ENCODE measurements at places on chromosomes 5 and 9.
A peak's percentile ranks its signal among the peaks of the same experiment; 100 is the strongest.

DNA sequence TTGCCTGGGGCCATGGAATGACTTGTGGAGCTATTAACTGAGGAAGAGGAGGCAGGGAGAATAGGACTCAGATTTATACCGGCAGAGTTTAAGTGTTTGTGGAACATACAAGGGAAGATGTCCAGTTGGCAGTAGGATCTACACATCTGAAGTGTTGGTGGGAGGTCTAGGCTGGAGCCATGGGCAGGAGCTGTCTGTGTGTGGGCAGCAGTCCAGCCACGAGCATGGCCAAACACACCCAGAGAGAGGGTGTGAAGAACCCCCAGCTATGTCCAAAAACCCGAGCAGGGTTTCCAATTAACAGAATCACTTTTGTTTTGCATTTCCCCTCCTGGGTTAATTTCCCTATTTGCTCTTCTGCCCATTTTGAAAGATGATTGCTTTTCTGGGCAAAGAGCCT is 393.7 kb downstream of the CDK5RAP2 start:
- DNase-seq = no peak

GRCh38 chr5:103908336-103909080 is 345.9 kb upstream of the NUDT12 start:
- no peak for DNase-seq

- no peak for DNase-seq
Observed at GRCh38 chr9:36337865-36338264, 62.2 kb downstream of the RNF38 start.

GRCh38 chr5:79561525-79561893 is 47.6 kb upstream of the HOMER1 start:
- no peak for DNase-seq

DNA sequence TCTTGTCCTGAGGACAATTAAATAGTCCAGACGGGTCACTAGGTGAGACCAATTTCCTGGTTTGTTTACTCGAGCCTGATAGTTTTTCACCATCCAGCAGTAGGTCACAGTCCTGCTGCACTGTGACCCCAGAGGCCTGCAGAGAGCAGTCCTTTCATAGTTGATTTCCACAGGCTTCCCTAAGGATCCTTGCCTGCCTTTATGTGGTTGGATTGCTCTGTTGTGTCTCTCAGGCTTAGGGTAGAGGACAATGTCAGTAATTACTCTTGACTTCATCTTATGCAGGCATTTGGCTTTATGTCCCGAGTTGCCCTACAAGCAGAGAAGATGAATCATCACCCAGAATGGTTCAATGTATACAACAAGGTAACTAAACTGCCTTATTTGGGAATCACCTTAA is 9.0 kb upstream of the CATSPER3 start:
- no peak for DNase-seq

DNA sequence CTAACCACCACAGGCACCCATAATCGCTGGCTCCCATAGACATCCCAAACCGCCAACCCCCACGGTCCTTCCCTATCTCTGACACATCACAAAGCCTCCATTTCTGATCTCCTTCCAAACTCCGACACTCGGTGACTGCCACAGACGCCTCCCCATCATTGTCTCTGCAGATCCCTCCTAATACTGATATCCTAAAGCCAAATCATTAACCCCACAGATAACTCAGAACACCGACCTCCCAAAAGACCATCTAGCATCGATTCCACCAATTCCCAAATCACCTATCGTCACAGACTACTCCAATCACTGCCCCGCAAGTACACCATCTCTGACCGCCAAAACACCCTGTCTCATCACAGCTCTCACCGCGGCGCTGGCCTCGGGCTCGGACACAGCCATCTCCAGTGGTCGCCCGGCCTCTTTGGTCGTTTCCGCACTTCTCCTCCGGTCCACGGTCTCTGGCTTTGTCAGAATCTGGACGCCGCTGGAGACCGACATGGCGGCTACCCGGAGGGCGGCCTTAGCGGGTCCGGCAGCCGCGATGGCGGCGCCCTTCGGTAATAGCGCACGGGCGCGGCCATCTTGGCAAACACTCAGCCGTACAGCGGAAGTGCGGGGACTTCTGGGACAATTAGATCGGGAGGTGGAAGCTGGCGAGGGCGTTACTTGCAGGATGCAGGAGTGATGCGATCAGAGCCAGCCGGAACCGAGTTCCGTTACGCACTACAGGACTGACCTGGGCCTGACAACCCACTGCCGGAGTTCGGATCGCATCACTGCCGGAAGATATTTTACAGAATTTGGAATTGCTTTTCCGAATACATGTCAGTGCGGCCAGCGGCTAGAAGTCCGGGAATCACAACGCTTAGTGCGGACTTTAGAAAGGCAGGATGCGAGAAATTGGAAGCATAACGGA is at the start of gene ZFP37:
Gene ZFP37 (minus strand): TSS at position 534 of the 916 bp plus-strand sequence. CDS start 36 bp downstream, at position 498.
- peak; percentile 95 for DNase-seq

DNA sequence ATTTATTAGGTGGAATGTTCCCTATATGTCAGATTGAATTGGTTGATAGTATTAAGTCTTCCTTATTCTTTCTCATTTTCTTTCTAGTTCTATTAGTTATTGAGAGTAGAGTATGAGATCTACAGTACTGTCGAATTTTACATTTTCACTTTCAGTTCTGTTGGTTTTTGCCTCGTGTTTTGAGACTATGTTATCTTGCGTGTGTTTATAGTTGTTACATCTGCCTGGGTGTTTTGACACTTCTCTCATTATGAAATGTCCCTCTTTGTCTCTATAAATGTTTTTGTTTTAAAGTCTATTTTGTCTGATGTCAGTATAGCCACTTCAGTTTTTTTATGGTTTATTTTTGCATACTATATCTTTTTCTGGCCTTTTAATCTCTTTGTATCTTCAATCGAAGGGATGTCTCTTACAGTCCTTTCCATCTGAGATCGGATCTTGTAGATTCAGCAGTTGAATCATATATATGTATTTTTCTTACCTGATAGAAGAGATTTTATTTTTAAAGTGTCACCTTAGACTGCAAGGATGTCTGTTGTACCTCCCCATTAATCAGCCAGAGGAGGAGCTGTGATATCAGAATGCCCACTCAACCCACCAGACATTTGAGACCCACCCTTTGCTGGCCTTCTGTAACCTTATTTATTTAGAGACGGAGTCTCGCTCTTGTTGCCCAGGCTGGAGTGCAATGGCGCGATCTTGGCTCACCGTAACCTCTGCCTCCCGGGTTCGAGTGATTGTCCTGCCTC is 20.7 kb downstream of the EHMT1 start:
- DNase-seq = no peak

GRCh38 chr5:89300426-89300970 is 417.5 kb upstream of the MEF2C start:
- DNase-seq = peak; percentile 47

- DNase-seq = no peak
Observed at GRCh38 chr5:3220201-3220600, 375.4 kb upstream of the IRX1 start.

GRCh38 chr9:87581513-87581912 is 83.8 kb downstream of the DAPK1 start:
- peak; percentile 30 for DNase-seq

DNA sequence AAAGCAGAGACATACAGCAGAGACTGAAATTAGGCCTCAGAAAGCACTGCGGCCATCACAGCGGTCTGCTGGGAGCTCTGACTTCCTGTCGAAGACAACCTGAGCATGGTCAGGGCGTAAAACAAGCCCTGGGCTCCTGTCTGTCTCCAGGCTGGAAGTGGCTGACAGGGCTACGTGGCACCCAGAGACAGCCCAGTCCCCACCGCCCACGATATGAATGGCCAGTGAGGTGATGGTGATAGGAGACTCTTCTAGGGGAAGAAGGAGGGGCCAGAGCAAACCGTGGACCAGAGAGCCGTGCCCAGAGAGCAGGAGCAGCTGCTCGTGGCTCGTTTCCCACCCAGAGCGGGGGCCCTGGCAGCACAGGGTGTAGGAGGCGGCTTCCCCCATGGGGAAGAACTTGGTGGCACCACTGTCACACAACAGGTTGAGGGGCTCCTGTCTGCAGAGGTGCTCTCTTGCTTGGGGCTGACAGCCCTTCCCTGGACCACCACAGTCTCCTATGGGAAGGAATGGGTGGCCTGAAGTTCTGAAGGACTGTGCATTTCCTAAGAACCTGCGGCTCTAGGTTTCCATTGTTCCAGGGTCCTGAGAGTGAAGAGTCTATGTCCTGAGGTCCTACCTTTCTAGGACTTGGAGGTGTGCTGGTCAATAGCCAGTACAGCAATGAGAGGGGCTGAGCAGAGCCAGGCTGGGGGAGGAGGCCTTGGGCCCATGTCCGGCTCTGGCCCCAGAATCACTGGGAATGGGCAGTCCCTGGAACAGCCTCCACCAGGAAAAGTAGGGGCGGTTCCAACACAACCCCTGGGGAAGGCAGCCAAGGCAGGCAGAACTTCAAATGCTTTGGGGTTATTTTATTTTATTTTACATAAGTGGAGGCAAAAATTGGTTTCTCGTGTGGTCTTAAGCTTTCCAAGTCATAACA is 56.4 kb downstream of the BARX1 start:
- DNase-seq = no peak

DNA sequence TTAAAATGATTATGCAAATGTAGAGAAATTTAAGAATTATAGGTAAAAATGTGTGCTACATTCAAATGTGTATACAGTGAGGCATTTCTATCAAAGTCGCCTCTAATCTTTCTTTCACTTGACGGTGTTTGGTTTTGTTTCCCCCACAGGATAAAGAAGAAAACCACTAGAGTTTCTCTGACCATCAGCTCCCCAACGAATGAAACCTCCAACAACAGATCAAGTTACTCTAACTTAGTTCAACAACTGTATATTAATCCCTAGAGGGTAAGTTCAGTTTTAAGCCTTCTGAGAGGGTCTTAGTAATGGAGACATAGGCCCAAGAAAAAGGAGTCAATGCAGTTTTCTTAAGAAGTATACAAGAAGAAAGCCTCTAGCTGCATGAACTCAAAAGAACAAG is 11.5 kb upstream of the MYOT start:
- DNase-seq = no peak

DNA sequence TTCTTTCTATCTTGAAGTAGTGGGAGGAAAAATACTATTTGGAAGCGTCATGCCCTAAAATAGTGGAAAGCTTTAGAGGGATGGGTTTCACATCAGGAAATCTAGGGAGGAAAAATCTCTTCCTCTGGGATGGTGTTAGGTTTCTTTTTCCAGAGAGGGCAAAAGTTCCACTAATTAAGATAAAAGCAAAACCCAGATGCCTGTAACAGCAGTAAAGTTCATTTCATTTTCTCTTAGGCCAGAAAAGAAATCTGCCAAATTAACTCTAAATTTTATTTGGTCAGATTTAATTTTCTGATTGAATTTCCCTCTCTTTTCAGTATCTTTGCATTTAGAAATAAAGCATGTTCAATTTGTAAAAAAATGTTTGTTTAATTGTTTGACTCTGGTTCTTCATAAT is 88.8 kb downstream of the LURAP1L start:
- no peak for DNase-seq

- peak; percentile 31 for DNase-seq
Observed at GRCh38 chr5:150017226-150018005, 16.9 kb downstream of the HMGXB3 start.

DNA sequence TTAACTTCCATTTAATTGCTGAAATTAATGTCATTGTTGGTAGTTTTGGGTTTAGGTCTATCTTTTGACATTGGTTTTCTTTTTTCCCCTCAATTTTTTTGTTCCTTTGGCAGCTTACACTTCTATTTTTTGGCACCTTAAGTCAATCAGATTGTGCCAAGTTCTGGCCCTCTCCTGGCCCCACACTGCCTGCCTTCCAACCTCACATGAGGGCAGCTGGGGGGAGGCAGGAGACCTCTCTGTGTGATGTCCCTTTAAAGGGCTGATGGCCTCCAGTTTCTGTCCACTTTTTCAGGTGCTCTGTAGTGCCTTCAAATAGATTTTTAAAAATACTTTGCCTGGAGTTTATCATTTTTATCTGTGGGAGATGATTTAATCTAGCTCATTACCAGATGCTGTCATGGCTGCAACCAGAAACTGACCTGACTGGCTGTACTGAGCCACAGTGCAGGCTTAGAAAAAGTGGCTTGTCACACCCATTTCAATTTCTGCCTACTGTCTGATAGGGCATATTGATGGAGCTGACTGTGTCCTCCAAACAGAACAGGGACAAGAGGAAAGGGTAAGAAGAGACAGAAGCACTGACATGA is 196.6 kb downstream of the FANCC start:
- no peak for DNase-seq

DNA sequence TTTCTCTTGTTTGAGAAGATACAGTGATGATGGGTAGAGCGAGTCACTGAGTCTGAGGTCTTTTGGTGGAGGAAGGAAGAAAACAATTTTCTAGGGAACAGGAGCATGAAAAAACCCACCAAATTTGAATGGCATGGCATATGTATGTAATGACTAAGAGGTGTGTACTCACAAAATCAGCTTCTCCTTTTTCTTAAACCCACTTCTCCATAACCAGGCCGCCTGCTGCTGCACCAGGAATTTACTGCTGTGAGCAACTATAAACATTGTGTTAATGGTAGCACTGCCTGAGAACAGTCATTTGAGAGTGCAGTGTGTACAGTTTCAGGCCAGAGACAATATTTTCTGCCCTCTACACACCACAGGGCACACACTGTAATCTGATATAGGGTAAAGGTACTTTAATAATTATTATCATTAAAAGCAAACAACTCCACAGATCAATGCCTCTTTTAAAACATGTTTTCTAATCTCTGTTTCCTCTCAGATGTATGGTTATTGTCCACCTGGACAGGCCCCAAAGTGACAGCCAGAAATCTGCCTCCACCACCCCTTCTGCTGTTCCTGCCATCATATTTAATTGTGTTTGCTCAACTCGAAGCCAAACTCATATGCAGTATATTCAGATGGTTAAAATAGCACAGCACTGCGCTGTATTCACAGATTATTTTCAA is 241.6 kb downstream of the KIAA0825 start:
- DNase-seq = no peak

DNA sequence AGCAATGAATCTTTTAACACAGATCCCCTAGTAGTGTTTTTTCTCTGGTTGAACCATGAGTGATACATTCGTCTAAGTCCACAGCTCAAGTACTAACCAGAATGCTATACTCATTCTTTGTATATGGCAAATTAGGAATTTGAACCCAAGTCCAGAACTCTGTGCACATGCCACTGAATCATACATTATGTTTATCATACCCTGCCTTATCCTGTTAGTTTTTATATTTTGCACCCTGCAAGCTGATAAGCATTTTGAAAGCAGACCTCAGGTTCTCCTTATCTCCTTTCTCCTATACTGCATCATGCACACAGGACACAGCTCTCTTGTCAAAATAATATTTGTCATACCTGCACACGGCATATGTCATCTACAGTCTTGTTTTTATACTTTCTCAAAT is 54.6 kb upstream of the ELL2 start:
- DNase-seq = no peak

- DNase-seq = peak; percentile 17
Observed at GRCh38 chr5:56656846-56657726, 158.3 kb upstream of the MAP3K1 start.

DNA sequence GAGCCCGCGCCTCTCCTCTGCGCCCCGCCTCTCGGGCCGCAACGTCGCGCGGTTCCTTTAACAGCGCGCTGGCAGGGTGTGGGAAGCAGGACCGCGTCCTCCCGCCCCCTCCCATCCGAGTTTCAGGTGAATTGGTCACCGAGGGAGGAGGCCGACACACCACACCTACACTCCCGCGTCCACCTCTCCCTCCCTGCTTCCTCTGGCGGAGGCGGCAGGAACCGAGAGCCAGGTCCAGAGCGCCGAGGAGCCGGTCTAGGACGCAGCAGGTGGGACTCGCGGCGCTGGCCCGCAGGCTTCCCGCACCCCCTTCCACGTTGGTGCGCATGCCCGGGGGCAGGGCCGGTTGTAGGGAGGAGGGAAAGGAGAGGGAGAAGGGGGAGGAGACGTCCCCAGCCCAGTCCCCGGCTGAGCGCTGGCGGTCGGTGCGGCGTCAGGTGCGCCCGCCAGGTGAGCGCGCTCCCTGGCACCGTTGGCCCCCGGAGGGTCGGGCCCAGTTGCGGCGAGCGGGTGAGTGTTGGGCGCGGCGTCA is at the start of gene OCLN:
Gene OCLN (plus strand): TSS at position 400 of the 532 bp plus-strand sequence. CDS start 11,455 bp downstream, outside the sequence.
- DNase-seq = no peak

Data from fibroblast of skin of abdomen (primary cell).